ENCODE measurements at places on chromosomes 6 and 20.

- no peak for DNase-seq
These were observed 15.6 kb downstream of the KCNS1 start for GRCh38 chr20:45085289-45085688.

GRCh38 chr20:50514750-50515149, 4.6 kb downstream of the PTPN1 start:
- no peak for DNase-seq

DNA sequence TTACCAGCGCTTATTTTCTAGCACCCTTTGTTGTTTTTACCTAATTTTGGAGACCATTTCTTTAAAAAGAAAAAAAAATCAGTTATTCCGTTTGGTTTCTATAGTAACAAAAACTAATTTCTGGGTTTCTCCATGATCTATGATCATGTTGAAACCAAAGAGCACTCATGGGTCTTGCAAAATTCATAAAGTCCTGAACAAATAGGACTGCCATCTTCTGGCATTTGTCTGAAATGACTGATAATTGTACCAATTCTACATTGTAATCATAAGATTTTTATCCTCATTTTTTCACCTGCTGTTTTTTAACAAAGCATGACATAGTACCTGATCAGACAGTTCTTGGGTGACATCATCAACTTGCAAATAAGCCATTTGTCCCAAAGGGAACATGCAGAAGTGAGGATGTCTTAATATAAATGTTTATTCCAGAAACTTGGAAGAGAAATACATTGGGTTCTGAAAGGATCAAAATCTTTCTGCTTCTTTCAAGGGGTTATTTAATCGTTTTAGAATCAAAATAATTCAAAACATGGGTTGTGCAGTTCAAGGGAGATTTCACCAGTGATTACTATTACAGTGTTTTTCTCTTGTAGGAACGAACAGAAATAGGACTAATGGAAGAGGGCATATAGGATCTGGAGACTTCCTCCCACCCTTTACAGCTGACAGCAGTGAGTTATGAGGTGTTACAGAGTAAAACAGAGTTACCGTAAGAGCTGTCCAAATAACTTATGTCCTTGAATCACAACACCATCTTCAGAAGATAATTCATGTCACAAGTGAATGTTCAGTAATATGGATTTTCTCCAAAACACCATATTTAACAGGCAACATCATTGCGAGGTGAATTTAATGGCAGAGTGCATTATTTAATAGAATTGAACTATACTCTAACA, 87.1 kb upstream of the GJE1 start:
- no peak for DNase-seq

DNA sequence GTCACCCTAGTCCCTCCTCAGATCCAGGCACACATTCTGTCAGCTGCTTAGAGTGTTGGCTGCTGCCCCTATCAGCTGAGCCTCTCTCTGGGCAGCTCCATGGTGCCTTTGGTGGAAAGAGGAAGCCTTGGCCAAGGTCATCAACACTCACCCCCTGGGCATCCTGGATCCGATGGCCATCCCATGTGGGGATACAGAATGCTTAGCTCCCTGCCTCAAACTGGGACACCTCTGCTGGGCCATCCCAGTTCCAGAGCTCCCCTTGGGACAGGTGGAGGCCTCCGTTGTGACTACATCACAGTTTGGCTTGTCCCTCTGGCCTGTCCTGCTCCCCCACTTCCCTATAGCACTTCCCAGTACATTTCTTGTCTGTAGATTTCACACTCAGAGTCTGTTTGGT, 45.6 kb downstream of the TOX2 start:
- no peak for DNase-seq

DNA sequence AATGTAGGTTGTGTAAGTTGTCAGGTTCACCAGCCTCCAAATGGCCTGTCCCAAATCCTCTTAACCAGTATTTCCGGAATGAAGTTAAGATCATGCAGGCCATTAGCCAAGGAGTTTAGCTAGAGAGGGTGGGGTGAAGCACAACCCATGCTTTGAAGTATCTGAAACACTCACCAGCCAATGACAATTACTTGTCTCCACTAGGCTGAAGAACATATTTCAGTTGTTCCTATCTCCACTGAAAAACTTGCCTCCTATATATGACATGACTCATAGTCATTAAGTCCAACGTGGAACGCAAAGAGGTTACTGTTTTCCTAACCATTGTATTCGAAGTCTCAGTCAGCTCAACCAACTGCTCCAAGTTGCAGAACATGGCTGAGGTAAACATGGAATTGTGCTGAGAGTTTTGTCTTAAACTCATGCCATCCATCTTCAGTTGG, 37.4 kb upstream of the TNFAIP3 start:
- no peak for DNase-seq

DNA sequence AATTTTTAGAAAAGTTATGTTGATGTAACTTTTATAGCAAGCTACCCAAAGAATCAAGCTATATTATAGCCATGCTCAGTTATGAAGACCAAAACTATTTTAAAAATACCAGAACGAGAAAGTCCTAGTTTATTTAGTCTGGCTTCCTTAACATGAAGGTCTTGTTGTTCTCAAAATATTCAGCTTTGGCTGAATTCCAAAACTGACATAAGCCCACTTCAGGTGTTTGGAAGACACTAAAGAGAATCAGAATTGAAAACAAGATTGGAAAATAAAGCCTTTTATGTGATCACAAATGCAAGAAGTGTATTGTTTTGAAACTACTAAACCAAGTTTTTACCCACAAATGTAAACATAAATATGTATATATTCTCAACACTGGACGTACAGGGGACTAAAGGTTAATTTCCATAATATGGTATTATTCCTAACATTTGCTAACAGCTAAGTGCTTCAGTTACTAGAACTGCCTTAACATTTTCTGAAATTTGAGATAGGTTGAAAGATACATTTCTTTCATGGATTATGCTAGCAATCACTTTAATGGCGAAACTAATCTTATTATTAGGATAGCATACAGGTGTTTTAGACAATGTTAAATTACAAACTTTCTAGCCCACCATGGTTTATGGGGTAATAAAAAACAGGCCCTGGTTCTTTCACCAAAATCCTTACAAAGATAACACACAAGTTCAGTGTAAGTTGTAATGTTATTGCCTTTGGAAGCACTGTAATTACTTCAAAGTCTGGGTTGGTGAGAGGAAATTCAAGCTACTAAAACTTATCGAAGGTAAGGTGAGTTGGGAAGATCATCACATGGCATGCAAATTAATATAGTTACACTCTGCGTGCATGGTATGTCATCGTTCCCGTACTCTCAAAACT, 1.6 kb downstream of the MAP3K5 start:
- DNase-seq, result no peak

DNA sequence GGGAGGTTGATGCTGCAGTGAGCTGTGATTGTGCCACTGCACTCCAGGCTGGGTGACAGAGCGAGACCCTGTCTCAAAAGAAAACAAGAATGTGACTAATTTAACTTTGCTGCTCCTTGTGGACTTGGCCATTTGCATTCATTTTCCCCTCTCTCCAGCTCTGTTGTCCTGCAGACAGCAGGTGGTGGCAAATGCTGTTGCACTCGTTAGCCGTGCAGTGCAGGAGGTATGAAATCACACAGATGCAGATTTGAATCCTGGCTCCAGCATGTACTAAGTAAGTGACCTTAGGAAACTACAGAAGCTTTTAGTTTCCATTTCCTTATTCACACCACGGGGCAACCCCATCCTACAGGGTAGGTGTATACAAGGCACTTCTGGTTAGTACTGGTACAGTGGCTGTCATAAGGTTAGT, 9.6 kb upstream of the BEND3 start:
- no peak for DNase-seq

- no peak for DNase-seq
These were observed 24.5 kb upstream of the TAF8 start for GRCh38 chr6:42025845-42026243.

- DNase-seq, result no peak
These were observed 36.4 kb downstream of the RPP40 start for GRCh38 chr6:4967301-4968030.

DNA sequence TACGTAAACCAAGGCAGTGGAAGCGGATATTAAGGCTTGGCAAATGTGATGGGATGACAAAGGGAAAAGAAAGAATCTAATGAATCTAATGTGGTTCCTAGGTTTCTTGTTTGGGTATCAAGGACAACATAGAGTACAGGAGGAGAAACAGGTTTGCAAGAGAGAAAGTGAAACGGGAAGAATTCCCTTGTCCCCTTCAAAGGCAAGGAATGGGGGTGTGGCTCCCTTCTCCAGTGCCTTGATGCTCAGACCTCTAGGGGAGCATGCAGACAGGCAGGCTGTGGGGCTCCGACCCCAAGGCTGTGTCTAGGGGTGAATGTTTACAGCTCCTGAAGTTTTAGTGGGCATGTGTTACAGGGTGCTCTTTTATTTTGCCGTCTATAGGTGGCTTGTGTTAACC, 317.5 kb upstream of the HSF2 start:
- no peak for DNase-seq

DNA sequence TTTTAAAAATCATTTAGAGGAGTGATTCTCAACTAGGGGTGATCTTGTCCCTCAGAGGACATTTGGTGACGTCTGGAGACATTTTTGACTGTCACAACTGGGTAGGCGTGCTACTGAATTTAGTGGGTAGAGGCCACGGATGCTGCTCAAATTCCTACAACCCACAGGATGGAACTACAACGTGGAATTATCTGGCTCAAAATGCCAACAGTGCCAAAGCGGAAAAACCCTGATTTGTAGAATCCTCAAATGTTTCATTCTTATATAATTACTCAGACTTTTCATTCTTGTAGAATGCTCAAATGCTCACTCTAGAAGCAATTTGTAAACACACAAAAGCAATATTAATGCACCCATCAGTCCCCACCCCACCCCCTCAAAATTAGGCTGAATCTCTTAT, 229.8 kb downstream of the ZMYND8 start:
- DNase-seq, result no peak

GRCh38 chr20:57468523-57469417, 56.2 kb downstream of the CTCFL start:
- no peak for DNase-seq

DNA sequence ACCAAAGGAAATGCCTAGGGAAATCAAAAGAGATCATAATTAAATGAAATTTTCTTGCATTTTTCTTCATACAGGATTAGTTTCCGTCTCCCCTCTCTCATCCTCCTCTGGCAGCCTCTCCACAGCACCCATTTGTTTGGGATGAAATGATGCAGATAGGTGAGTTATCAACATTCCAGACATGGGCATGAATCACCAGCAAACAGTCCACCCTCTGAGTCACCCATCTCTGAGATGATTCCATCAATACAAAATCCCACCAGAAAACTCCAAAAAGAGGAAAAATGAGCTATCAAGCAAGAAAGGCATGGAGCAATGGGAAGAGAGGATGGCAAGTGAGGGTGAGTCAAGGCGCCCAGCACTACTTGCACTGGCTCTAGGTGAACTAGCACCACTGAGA, 11.4 kb downstream of the MC3R start:
- no peak for DNase-seq

DNA sequence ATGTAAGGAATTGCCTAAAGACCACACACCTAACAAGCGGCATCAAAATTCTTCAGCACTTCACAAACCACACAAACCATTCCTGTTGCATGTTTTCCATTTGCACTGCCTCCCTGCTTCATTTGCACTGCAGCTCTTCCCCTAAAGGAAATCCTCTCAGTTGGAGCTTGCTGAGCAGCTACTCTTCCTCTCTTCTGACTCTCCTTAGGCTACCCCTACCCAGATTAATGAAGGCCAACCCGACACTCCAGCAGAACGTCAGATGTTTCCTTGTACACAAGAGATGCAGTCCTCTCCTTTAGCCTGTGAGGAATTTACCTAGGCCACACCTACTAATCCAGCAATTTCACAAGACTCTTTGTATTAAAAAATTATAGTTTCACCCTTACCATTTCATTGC, 8.1 kb downstream of the BEND6 start:
- no peak for DNase-seq

DNA sequence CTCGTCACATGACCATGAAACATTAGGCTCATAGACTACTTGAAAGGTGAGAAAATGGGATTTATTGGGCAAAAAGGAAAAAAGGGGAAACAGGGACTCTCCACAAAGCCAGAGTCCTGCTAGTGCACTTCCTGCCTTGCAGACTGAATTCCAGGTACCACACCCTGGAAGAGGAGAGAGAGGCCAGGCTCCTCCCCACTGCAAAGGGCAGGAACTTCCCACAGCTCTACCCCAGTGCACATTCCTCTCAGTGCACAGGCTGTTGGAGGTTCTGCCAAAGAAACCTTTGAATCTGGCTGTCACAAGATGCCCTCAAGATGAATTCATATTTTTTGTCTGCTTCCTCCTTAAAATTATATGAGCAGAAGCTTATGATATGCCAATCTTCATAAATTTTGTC, 920.4 kb upstream of the GJE1 start:
- DNase-seq, result no peak

DNA sequence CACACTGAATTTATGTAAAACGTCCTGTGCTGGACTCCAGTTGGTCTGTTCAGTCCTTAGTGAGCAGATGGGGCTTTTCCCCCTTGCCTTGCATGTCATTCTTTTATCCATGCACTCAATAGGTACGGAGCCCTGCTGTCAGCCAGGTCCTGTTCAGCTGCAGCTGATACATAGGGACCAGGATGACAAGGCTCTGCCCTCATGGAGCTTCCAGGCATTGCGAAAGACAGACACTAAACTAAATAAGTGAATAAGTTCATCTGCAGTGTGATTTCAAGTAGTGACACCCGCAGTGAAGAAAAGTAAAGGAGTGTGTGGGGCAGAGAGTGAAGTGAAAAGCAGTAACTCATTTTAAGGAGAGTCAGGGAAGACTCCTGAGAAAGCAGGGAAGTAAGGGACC, 324.2 kb downstream of the NRN1 start:
- no peak for DNase-seq

DNA sequence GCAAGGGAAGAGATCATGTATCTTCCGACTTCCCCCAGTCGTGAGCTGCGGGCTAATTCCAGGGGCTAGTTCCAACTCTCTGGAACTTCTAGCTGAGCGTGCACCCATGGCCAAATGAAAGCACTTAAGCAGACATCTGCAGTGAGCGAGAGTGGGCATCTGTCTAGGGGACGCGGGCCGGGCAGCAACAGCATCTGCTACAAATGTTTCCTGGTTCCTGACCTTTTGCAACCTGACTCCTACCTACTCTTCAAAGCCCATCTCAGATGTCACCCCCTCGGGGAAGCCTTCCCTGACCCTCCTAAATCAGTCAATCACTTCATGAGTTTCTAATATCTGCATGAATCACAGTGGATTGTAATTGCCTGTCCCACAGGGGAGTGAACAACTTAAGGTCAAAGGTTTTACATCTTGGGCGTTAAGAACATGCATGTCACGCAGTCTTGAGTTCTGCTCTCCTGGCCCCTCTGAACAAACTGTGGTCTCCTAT, 141.9 kb downstream of the CEBPB start:
- no peak for DNase-seq

GRCh38 chr6:111477481-111477938, 5.5 kb downstream of the REV3L start:
- DNase-seq, result no peak

- no peak for DNase-seq
These were observed 454.1 kb downstream of the C6orf118 start for GRCh38 chr6:164855281-164855680.

Measured in hematopoietic multipotent progenitor cell treated with erythropoietin and hydrocortisone succinate and interleukin-3 and kit ligand, for 6 days (in vitro differentiated cells).